NCI-H1092 (cell line): ENCODE measurements at places on chromosomes 4 and X.

- no peak for DNase-seq
Observed at GRCh38 chrX:131703646-131704045, 159.8 kb downstream of the OR13H1 start.

- no peak for DNase-seq
Observed at GRCh38 chrX:122850326-122850725, 333.8 kb upstream of the GRIA3 start.

DNA sequence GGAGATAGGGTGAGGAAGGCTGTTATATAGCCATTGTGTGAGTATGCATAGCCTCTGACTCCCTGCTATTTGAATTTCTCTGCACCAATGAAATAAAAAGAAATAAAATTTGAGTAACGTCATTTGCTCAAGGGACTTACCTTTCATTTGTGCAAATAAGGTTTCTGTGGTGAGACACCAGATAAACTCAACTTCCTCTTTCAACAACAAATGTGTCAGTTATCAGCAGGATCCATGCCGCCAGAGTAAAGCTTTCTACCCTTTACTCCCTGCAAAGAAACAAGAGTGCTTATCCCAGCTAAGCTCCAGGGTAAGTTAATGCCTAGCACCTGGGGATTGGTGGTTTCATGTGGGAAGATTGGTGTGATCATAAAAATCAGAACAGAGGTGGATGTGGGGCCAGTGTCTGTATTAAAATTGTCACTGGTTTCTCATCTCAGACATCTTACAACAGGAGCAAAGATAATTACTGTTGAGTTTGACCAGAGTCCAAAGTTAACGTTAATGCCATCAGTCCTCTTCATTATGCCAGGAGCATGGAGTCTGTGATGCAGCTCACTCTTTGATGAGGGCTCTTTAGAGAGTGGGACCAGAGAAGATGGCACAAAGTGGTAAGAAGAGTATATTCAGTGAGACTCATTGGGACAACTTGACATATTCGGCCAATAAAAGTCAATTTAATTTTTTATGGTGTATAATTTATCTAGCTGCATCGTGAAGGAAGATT lies at the start of gene P2RY10:
Gene P2RY10 (plus strand): TSS at position 206 of the 727 bp plus-strand sequence. CDS start 15,130 bp downstream, outside the sequence.
- DNase-seq, result no peak

DNA sequence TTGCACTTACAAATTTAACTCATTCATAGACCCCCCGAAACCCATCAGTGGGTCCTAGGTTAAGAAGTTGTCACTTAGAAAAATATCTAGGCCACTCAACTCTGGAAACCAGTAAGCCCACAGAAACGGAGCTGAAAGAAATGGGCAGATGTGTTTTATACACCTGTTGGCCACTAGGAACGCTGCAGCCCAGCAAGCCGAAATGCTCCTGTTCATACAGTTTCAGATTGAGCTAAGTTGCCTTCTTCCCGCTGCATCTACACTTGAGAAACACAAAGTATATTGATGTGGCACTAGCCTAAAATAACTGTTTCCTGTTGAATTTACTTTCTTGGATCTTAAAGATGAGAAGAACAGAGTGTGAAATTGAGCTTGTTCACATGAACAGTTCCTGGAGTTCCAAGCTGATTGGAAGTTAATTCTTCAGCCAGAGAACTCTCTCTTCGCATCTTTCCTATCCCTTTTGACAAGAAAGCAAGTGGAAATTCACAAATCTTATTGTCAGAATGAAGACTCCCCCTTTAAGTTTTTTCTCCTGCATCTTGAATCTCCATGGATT lies 174.1 kb downstream of the RBMX2 start:
- peak; percentile 13 for DNase-seq
